ENCODE measurements at places on chromosomes 6 and 20.

GRCh38 chr20:19463597-19463996 is 251.2 kb downstream of the SLC24A3 start:
- no peak for DNase-seq

- DNase-seq = peak; percentile 49
These were observed 824 bp downstream of the MPC1 start for GRCh38 chr6:166381733-166382499.

GRCh38 chr6:155523821-155524651 is 68.4 kb upstream of the NOX3 start:
- DNase-seq = no peak

DNA sequence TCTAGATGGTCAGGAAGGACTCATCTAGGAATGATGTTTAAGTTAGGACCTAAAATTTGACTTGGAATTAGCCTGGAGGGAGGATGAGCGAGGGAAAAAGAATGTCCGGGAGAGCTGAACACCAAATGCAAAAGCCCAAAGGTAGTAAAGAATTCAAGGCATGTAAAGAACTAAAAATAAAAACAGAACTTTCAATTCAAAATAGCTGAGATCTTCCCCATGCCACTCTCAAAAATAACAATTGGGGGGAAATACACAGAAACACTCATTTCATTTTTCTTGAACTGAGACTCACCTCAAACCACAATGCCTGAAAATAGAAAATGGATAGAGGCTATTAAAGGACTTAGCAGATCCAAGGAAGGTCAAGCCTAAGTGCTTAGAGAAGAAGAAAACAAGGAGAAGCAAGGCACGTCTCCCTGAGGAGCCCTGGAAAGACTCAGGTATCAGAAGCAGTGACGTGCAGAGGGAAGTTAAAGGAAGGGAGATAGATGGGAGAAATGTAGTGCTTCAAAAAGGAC is 10.4 kb downstream of the PXT1 start:
- no peak for DNase-seq

GRCh38 chr20:39563349-39563748 is 601.2 kb downstream of the DHX35 start:
- no peak for DNase-seq

GRCh38 chr6:11791354-11792107 is 12.9 kb upstream of the ADTRP start:
- no peak for DNase-seq

GRCh38 chr6:76593668-76594067 is 521.2 kb upstream of the IMPG1 start:
- DNase-seq = no peak

GRCh38 chr6:25171301-25171700 is 107.9 kb upstream of the CARMIL1 start:
- no peak for DNase-seq

- no peak for DNase-seq
These were observed 313.2 kb downstream of the HDGFL1 start for GRCh38 chr6:22882581-22882980.

- DNase-seq = no peak
These were observed 55.8 kb downstream of the KIF6 start for GRCh38 chr6:39669207-39669972.

DNA sequence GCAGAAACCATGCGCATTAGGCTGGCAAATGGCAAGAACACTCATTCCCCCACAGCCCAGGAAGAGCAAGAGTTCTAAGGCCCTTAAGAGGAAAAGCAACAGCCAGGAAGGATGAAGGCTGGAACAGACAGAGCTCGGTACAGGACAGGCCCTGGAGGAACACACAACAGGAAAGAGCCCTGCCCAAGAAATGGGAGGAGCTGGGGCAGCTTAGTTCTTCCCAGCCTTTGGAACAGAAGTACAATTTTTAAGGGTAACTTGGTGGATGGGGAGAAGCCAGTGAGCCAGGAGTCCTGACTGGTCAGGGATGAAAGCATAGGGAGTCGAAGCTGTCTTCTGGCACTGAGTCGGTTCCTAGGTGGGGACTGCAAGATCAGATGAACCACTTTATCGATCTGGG is 32.4 kb downstream of the OR2B2 start:
- no peak for DNase-seq

DNA sequence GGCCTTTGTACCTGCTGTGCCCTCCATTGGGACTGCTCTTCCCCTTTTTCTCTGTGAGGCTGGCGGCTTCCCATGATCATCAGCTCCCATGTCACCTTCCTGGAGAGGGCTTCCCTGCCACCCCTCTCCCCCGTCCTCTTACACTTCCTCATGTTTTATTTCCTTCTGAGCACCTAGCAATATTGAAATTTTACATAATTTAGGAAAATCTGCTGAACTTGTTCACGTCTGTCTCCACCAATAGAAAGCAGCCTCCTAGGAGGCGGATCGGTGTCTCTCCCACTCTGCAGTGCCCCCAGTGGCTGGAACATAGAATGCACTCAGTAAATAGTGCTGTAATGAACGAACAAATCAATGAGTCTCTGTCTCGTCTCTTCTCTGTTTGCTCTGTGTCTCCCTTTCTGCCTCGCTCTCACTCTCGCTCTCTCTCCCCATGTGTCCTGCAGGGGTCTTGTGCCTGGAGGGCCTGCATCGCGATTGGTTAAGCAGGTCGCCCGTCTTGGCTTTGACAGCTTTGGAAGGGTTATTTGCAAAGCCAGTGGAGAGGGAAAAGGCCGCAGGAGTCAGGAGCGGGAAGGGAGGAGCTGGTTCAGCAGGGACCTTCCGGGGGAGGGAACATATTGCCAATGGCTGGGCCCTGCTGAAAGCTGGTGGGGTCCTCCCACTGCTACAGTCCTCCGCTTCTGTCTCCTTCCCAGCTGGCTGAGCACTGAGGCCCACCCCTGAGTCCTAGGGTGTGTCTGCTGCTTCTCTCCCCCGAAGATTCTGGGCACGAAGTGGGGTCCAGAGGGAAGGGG is 12.1 kb upstream of the OCSTAMP start:
- peak; percentile 20 for DNase-seq

DNA sequence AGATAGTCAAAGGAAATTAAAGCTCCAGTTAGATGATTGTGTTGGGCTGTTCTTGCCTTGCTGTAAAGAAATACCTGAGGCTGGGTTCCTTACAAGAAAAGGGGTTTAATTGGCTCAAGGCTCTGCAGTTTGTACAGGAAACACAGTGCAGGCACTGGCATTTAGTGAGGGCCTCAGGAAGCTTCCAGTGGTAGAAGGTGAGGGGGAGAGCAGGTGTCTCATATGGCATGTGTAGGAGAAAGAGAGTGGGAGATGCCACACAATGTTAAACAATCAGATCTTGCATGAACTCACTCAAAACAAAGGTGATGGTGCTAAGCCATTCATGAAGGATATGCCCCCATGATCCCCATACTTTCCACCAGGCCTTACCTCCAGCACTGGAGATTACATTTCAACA is 493.5 kb upstream of the IMPG1 start:
- DNase-seq = no peak

GRCh38 chr6:111805511-111806164 is 67.6 kb downstream of the FYN start:
- DNase-seq = peak; percentile 8

DNA sequence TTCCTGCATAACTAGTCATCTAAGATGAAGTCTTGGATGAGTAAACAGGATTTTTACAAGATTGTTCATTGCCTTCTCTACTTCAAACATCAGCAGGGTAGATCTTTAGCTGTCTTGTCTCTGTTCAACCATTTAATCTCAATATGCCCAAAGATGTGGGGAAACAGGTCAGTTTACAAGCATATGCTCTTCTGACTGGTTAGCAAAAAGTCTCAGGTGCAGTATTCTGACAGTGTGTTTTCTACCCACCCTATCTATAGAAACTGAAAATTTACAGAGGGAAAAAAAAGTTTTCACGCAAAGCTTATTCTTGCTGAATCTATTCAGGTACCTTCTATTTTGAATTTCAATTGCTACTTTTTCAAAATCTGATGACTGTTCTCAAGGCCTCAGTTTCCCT is 29.0 kb downstream of the MAP3K5 start:
- no peak for DNase-seq

DNA sequence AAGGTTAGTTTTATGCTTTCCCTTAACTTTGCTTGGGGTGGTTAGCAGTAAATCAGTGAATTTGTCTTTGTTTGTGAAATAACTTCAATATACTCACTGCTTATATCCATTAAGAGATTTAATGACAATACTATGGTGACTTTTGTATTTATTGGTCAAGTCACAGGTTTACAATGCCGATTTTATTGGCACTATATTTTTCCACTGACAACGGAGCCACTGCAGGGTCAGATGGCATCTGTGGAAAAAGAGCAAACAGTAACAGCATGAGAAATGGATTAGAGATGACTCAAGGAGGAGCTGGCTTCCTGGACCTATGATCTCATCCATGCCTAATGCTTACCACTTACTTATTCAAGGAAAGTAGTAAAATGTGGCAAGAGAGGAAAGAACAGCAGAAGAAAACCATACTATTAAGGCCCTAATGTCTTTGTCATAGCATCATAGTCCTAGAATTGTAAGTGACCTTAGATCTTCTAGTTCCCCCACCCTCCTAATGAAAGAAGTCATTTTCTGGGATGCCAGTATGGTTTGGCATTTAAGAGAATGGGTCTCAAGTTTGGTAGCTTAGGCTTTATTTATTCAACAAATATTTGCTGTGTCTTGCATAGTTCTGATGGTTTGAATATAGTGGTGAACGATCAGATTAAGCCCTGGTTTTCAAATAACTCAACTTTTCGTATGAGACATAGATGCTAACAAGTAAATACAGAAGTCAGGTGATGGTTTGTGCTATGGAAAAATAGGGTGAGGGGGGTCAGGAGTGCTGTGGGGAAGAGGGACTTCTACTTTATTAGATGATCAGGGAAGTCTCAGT is 18.5 kb downstream of the RNF144B start:
- DNase-seq = no peak

GRCh38 chr6:971981-972640 is 279.2 kb upstream of the EXOC2 start:
- no peak for DNase-seq

- no peak for DNase-seq
These were observed 20.6 kb downstream of the MANBAL start for GRCh38 chr20:37309936-37310590.

- peak; percentile 65 for DNase-seq
These were observed 107.5 kb downstream of the SLC22A3 start for GRCh38 chr6:160455541-160456213.

GRCh38 chr6:157029980-157030690 is 253.0 kb downstream of the ARID1B start:
- no peak for DNase-seq

DNA sequence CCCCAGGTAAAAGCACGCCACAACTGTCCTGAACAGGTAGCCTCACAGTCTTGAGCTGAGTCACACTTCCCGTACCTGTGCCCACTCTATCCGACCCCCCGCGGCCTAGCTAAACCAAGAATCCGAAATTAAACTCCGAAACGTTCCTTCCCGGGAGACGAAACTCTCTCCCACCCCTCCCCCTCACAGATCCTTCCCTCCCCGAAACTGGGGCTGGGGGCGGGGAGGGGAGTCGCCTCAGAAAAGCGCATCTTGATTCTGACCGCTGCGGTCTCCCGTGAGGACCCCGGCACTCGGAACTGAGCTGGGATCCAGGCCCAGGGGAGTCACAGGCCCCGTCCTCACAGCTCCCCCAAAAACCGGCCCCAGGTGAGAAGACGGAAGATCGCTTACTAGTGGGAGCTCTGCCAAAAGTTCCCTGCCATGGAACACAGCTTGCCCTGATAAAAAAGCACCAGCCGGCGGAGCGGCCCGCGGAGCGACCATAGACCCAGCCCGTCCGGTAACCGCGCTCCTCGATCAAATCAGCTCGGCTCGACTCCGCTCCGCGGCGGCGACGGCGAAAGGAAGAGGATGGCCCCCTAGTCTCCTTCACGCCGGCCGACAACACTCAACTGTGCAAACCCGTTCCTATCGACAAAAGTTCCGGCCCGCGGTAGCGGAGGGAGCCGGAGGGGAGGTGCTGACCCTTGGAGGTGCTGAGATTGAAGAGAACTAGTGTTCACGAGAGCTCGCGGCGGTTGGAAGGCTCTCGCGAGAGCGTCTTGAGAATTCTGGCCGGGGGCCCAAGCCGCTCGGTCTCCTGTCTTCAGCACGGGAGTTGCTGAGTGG is at the start of gene CCNC:
CCNC (minus strand) TSS at position 558 of the 831 bp plus-strand sequence; CDS start at position 425, 133 bp downstream.
- peak; percentile 85 for DNase-seq

DNA sequence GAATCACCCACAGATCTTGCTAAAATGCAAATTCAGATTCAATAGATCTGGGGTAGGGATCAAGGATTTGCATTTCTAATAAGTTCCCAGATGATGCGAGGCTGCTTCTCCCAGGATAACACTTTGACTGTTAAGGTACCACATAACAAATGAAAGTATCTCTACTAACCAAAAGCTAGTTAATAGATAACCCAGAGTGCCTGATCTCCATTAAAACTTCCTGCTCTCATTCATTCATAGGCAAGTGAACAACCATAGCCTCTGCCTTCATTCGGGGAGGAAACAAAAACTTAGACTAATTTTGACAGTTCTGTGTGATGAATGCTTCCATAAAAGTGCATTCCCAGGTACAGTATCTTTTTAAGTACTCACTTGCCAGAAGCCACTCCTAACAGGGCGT is 265.6 kb upstream of the BTBD3 start:
- no peak for DNase-seq

GRCh38 chr6:157579467-157580031 is 198.6 kb downstream of the ZDHHC14 start:
- no peak for DNase-seq

DNA sequence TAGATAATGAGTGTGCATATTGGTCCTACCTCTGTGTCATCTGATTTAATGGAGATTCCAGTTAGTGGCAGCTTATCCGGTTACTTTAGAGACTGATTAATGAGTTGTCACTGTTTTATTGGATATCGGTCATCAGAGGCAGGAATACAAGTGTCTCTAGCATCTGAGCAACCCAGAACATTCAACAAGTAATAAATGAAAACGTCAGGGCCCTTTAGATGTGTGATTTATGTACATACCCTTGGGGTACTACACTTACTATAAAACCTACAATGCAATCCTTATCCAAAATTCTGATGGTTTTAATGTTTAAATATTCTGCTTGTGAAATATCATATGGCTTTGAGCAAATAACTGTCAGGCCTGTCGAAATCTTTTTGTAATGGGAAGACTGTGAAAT is 1117.9 kb upstream of the FLRT3 start:
- DNase-seq = no peak

DNA sequence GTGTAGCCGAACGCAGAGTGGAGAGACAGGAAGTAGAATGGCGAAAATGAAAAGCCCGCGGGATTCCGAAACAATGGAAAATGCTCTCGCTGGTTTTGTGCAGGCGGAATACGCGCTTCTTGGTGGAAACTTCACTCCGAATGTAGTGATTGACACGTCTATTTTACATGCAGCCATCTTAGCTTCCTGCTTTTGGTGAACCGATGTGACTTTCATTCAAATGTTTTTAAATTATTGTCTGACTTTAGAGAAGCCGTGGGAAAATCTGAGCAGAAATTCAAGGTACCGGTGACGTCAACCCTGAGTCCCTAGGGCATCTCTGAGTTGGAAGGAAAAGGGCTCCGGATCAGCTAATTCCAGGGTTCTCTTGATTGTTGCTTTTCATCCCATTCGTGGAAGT is 11.4 kb downstream of the GPX5 start:
- no peak for DNase-seq

GRCh38 chr6:19417713-19418112 is 419.5 kb upstream of the ID4 start:
- DNase-seq = no peak

GRCh38 chr20:60838297-60838696 is 413.8 kb upstream of the CDH4 start:
- no peak for DNase-seq
